T47D (cell line): ENCODE measurements at places on chromosomes 13 and 19.
A peak's percentile ranks its signal among the peaks of the same experiment; 100 is the strongest.

DNA sequence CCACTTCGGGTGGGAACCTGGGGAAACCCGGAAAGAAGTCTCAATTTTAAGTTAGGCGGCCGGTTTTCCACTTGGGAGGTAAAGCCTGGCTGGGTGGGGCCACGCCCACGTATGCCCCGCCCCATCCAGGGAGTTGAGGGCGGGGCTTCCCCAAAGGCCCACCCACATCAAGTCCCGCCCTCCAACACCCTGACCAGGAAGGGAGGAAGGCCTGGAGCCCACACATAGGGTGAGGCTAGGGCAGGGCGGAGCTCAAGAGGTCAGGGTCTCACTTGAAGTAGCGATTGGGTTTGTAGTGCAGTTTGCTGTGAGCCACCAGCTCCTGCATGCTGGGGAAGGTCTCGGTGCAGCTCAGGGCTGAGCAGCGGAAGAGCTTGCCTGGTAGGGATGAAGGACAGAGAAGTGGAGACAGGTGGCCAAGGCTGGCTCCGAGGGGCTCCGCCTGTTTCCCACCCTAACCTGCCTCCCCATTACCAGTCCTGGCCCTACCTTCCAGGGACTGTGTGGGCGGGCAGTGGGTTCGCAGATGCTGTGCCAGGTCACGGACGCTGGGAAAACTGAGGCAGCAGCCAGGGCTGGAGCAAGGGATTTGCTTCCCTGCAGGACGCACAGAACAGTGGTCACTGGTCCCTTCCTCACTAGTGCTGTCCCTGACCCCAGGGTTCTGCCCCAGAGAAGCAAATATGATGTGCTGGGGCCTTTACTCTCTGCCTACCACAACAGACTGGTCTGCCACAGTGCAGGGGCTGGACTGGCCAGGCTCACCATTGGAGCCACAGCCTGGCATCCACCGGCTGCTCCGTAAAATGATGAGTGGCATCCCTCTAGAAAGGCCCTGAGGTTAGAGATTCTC, 1.6 kb downstream of the ZNF414 start:
- peak; percentile 79 for DNase-seq

GRCh38 chr13:44519642-44520041, 56.5 kb downstream of the TSC22D1 start:
- DNase-seq: no peak

DNA sequence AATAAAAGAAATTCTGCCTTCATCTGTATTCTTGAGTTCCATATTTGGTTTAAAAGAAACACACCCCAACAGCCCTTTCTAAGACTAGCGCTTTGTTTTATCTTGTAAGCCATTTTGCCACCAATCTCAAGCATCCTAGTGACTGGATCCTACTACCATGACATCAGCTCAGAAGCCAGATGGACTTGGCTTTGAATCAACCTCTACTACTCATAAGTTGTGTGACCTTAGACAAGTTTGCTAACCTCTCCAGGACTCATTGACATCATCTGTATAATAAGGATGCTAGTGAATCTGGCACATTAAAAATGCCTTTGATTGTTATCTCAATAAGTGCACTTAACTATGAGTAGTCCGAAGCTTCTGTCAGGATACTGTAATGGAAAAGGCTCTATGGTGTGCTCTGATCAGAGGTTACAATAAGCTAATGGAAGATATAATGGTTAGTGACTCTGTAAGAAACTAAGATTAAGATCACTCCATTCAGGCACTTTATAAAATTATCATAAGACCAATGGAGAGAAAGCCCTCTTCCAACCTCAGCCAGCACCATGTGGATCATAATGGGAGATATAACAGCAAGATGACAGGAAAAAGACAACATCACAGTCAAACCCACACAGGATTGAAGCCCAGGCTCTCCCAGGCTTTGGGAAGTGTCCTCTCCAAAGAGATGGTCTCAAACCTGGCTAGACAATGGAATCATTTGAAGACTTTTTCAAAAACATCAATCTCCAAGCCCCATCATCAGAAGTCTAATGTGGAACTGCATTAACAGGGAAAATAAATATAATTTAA, 180.6 kb upstream of the MIR17HG start:
- no peak for DNase-seq

DNA sequence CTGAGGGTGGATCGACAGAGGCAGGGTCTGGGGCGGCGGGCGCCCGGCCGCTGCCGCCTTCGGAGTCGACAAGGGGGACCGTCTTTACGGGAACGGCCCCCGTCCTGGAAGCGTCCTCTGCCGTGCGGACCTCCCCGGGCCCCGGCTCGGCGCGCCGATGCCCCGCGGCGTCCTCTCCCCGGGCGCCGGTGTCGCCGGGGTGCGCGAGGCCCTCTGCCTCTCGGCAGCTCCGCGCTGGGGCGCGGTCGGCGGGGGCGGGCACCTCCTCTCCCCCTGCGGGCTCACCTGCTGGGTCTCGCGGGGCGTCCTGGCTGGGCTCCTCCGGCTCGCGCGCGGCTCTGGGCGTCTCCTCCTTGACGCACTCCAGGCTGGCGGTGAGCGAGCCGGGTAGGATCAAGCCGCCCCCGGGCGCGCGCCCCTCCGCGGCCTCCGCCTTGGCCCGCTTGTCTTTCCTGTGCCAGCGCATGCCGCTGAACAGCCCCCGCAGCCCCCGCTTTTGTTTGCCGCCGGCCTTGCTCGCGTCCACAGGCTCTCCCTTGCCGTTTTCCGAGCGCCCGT, 1.5 kb downstream of the AMER2 start:
- DNase-seq: no peak

DNA sequence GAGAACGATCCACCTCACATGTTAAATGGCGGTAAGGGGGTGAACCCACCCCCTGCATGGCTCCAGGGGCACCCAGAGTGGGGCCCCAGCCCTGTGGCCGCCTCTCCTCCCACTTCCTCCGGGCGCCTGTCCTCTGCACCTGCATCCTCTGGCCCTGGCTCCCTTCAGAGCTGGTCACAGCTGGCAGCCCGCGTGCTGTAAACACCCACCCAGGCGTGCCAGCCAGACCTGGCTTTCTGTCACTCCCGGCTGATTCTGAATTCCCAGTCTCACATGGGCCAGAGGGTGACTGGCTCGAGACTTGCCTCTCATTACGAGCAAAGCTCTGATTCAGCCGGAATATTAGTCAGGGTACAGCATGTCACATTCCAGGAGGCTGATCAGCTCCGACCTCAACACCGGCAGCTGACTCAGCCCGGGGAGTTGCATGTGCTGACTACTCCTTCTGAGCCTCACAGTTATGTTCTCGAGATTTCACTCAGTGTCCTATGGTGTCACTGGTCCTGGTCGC, 75.1 kb downstream of the GNG7 start:
- no peak for DNase-seq

DNA sequence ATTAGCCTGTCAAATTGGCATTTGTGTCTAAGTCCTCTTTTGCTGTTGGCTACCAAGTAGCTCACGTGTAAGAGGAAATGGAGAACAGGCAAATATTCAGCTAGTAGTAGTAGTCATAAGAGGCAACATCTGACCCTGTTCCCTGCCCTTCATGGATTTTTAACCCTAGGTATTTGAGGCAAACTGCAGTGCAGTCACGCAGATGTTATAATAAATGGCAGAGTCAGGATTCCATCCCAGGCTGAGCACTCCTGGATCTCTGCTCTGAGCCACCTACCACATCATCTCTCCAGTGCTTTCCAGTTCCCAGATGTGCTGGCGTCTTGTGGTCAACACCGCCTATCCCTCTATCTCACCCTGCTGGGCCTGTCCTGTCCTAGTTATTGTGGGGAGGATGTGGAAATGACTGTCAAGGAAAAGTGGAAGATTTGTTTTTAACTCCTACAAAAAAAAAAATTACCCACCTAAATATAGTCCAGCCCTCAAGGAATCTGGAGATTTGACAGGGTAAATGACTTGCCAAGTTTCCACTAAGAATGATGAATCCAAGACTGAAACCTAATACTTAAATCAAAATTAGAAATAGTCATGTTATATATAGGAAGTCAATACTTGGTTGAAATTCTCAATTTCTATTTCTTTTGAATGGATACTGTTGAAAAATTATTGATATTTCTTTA, 322.9 kb downstream of the GPC6 start:
- DNase-seq: no peak

DNA sequence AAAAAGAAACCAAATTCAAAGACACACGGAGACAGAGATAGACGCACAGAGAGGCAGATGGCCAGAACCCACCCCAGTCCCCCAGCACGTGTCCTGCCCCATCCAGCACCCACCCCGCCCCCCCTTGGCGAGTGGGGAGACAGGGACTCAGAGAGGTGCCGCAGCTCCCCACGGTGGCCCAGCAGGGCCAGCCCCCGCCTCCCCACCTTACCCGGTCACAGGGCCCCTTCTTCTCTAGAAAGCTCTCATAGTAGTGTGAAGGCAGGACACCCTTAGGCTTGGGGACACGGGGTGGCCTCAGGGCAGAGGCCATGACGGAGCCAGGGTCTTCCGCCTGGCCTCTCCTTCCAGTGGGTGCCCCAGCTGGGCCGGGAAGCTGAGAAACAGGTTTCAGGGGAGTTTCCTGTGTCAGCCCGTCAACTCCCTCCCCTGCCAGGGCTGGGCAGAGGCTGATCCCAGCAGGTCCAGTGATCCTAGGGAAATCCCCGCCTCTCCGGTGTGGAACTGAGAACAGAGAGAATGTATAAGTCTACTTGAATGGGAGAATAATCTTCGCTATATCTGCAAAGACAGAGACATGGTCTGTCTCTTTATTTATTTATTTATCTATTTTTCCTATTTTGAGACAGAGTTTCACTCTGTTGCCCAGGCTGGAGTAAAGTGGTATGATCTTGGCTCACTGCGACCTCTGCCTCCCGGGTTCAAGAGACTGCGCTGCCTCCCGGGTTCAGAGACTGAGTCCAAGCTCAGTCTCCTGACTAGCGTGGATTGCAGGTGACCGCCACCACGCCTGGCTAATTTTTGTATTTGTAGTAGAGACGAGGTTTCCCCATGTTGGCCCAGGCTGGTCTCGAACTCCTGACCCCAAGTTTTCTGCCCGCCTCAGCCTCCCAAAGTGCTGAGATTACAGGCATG, at the start of gene STAP2:
TSS of gene STAP2 (minus strand) at position 387 of the 915 bp plus-strand sequence. CDS start at position 313, 74 bp downstream.
- DNase-seq: peak; percentile 35

GRCh38 chr19:749811-750210, 1.1 kb upstream of the MISP start:
- no peak for DNase-seq

- DNase-seq: peak; percentile 75
Observed at GRCh38 chr19:1468821-1469254, 10.2 kb downstream of the C19orf25 start.

GRCh38 chr13:104314926-104315535, 1248.8 kb upstream of the SLC10A2 start:
- no peak for DNase-seq

DNA sequence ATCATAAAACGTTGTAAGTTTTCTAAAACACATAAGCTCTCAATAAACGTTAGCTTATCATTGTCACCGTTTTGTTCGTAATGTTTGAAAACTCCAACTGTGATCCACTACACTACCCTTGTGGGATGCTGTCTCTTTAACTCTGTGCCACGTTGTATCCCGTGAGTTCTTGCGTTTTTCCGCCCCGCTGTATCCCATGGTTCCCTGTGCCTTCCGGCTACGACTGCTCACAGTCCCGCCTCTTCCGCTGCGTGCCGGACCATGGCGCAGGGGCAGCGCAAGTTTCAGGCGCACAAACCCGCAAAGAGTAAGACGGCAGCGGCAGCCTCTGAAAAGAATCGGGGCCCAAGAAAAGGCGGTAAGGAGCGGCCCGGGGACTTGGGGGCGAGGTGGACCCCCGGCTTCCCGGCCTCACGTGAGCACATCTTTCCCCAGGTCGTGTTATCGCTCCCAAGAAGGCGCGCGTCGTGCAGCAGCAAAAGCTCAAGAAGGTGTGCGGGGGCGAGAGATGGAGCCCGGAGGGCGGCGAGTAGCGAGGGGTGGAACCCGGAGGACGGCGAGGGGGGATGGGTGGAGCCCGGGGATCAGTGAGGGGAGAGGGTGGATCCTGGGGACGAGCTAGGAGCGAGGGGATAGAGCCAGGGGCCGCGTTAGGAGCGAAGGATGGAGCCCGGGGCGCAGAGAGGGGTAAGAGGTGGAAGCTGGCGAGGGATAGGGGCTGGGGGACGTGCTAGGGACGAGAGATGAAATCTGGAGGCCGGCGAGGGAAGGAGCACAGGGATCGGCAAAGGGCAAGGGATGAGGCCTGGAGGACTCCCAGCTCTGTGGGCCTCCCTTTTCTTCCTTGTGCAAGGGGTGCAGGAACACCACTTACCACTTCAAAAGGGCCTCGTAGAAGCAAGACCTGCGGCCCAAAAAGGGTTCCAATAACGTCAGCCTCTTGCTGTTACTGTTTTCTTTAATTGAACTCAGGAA, at the start of gene C19orf53:
TSS of gene C19orf53 (plus strand) at position 240 of the 975 bp plus-strand sequence. CDS start at position 262, 22 bp downstream.
- DNase-seq: peak; percentile 91

GRCh38 chr13:110298505-110299282, 8.3 kb downstream of the COL4A1 start:
- no peak for DNase-seq

DNA sequence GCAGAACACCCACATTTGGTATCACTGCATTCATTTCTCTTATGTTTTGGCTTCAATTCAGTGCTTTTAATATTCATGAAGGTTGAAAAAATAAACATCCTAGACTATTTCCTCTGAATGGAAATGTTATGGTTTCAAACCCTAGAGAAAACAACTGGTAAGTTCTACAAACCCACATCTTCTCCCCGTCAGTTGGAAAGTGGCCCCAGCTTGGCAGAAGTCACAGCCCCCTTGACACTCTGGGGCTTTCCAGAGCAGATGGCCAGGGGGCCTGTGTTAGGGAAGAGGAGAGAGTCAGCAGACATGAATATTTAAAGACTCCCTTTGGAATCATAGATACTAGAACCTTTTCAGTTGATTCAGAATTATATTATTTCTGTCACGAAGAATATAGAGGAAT, 123.9 kb downstream of the SHISA2 start:
- DNase-seq: no peak

- DNase-seq: no peak
Observed at GRCh38 chr19:16244091-16244490, 46.4 kb downstream of the AP1M1 start.

GRCh38 chr19:39497996-39498797, 550 bp upstream of the DLL3 start:
- DNase-seq: peak; percentile 46

DNA sequence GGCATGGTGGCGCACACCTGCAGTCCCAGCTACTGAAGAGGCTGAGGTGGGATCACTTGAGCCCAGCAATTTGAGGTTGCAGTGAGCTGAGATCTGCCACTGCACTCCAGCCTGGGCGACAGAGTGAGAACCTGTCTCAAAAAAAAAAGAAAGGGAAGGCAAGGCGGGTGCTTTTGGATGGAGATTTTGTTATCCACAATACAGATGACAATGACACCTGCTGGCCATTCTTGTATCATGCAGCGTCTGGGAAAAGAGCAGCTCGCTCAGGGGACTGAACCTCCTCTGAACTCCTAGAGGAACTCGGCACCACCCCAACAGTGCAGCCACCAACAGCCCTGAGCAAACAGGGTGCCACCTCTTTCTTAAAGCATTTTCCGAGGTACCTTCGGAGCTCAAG, 22.8 kb downstream of the HAUS8 start:
- peak; percentile 75 for DNase-seq

GRCh38 chr13:23667750-23668149, 97.5 kb downstream of the TNFRSF19 start:
- no peak for DNase-seq
